ENCODE measurements at places on chromosomes 5 and 9.

- no peak for DNase-seq
These were observed 28.1 kb downstream of the DYNC2I2 start for GRCh38 chr9:128628471-128629048.

DNA sequence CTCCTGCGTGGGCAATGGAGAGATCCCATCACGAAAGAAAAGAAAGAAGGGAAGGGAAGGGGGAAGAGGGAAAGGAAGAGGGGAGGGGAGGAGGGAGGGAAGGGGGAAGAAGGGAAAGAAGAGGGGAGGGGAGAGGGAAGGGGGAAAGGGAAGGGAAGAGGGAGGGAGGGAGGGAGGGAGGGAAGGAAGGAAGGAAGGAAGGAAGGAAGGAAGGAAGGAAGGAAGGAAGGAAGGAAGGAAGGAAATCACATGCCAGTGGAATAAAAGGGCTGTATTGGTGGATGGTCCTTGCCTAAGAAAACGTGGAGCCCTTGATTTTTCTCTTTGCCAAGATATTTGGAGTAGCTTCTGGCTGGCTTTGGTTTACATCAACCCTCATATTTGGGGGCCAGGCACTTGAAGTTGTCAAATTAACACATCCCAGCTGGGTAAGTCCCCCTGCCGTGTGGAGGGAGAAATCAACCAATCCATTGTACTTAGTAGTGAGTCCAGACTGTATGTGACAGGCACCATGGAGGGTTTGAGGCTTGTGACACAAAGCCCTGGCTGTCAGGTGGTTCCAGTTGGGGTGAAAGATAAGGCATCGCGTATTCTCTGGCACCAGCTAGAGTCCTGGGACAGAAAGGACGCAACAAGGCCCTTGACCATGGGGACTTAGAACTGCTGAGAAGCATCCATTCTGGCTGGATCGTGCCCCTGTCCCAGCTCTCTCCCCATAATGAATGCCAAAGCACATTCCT, 23.7 kb downstream of the IDNK start:
- no peak for DNase-seq

- DNase-seq: no peak
These were observed 1.0 kb upstream of the FAM13B start for GRCh38 chr5:138033907-138034306.

DNA sequence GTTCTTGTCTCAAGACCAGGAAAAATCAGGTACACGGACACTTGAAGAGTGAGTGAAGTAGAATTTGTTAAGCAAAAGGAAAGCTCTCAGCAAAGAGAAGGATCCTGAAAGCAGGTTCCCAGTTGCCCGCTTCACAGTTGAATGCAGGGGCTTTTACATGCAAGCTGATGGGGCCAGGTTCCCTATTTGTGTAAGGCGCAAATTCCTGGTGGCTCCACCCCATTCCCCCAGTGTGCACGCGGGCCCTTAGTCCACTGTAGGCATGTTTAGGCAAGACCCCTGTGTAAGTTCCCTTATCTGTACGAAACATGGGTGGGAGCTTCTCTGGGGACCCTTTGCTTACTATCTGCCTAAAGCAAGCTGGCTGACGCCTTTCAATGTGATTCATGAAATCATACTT, 2.7 kb upstream of the AGTPBP1 start:
- no peak for DNase-seq

DNA sequence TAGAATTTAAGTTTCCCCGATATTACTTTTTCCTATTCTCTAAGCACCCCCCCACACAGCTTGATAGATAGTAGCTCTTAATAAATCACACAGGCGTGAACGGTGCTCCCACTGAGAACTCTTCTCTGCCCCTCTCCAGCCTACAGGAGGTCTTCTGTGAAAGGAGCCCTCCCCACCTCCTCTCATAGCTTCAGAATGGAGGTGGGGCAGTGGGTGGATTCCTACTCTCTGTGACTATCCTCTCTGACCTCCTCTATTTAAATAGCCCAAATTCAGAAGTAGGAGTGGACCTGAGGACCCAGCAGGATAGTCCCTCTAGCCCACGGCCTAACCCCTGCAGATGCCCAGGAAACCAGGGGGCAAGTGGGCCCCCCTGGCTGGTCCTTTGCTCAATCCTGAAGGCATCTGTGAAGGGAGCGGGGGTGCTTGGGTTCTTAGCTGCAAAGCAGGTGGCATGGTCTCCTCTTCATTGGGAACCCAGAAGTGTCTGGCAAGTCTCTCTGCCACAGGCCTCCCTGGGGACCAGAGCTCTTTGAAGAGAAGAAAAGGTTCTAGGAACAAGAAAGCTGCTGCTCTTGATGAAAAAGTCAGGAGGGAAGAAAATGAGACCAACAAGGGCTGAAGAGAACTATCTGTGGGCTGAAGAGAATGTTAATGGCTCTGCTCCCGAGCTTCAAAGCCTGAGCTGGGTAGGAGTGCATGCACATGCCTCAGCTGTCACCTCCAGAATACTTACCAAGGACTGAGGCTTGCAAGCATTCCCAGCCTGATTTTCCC, 21.1 kb upstream of the HSPA9 start:
- no peak for DNase-seq

GRCh38 chr5:34586117-34586885, 69.8 kb upstream of the RAI14 start:
- DNase-seq: no peak

DNA sequence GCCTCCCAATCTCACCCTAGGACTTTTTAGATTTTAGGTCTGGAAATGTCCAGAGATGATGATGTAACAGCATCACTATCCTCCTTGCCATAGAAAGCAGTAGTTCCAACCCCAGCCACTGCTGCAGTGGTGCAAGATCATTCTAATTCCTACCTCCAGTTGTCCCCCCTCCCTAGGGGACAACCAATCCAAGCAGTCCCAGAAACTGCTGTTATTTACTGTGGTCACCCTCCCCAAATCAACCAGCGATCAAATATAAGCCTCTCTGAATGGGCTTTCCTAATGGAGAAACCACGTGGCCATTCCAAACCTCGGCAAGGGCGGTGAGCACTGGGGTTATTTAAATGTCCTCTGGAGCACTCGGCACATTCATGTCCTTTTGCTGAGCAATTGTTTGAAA, 159.8 kb downstream of the SLF1 start:
- DNase-seq: no peak

DNA sequence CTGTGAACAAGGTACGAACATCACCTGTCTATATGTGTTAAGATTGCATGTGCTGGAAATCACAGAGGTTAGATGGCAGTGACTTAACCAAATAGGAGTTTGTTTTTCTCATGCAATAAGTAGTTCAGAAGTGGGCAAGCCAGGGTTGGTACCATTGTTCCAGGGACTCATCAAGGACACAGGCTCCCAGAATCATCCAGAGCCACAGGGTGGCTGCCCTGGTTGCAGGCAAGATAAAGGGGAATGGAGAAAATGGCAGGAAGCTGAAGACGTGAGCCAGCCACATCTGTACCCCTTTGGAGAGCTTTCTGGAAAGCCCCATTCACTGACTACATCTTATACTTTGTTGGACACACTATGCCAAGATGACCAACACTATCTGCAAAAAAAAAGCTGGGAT, 126.0 kb upstream of the IL12B start:
- DNase-seq: no peak

DNA sequence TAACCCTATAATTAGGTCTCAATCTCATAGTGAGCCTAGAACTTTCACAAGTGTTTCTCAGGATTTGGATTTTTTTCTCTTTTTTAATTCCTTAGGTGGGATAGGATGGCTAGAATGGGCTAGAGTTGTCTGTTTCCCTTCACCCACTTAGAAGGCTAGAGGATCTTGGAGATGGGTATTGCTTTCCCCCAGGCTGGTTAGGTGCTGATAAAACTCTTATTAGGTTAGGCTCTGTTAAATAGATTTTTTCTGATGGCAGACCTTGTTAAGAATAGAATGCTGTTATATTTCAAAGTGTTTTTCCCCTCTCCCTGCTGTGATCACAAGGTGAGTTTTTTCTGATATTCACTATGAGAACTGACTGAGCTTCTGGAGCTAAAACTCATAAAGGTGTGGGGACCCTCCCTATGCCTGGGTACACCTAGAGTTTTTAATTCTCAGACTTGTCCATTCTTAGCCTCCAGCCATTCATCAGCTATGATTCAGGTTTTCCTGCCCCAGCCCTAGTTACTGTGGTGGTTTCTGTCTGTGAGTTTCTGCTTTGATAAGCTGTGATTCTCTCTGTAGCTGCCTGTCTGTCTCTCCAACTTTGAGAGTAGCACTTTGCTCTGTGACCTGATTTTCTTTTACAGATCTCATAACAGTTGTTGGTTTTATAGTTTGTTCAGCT, 132.4 kb downstream of the HACD4 start:
- no peak for DNase-seq

DNA sequence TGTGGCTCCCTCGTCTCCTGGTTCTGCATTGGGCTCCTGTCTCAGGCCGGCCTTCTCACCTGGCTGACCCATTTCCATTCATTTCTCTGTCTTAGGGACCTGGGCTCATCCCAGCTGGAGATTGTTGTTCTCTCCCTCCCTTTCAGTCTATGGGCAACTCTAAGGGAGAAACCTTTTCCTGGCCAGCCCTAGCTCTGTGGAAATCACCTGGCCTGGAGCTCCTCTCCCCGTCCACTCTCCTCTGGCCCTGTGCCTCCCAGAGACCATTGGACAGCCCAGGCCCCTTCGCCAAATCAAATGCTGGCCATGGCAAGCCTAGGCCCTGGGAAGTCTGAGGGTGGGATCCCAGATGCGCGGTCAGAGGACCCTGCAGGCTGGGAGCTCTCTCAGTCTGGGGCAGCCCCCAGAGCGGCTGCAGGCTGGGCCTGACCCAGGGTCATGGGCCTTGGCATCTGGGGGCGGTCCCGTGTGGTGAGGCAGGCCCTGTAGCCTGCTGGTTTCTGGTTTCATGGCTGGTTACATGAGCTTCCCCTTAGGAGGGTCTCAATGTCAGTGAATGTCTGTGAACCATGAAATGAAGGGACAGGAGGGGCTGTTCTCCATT, 253.5 kb downstream of the AOPEP start:
- DNase-seq: no peak

DNA sequence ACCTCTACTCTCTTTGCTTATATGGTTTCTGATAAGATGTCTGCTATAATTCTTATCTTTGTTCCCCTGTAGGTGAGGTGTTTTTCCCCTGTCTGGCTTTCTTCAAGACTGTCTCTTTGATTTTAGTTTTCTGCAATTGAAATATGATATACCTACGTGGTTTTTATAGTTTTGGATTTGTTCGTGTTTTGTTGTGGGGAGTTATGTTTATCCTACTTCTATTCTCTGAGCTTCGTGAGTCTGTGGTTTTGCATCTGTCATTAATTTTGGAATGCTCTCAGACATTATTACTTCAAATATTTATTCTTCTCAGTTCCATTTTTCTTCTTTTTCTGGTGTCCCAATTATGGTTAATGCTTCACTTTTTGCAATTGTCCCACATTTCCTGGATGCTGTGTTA, 521.3 kb downstream of the KCTD16 start:
- no peak for DNase-seq

GRCh38 chr5:52945040-52945439, 44.1 kb upstream of the ITGA2 start:
- DNase-seq: no peak

DNA sequence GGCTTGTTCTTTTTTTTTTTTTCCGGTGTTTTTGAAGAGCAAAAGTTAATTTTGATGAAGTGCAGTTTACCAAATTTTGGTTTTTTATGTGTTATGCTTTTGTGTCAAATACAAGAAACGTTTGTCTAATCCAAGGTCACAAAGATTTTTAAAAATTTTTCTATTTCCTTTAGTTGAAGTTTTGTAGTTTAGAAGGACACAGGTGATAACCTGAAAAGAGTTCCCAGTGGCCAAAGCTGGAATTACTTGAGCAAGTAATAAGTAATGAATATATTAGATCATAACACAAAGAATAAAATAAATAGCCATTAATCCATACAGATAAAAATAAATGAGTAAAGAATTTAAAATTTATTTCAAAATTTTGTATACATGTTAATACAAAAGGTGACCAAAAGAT, 71.5 kb downstream of the FCHO2 start:
- no peak for DNase-seq

- DNase-seq: no peak
These were observed 74.5 kb downstream of the CDKN2A start for GRCh38 chr9:21919377-21920362.

DNA sequence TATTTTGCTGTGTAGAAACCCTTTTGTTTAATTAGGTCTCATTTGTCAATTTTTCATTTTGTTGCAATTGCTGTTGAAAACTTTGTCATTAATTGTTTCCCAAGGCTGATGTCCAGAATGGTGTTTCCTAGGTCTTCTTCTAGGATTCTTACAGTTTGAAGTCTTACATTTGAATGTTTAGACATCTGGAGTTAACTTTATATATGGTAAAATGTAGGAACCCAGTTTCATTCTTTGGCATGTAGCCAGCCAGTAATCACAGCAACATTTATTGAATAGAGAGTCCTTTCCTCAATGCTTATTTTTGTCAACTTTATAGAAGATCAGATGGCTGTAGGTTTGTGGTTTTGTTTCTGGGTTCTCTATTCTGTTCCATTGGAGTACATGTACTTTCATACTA, 1290.8 kb upstream of the CDH9 start:
- DNase-seq: no peak

DNA sequence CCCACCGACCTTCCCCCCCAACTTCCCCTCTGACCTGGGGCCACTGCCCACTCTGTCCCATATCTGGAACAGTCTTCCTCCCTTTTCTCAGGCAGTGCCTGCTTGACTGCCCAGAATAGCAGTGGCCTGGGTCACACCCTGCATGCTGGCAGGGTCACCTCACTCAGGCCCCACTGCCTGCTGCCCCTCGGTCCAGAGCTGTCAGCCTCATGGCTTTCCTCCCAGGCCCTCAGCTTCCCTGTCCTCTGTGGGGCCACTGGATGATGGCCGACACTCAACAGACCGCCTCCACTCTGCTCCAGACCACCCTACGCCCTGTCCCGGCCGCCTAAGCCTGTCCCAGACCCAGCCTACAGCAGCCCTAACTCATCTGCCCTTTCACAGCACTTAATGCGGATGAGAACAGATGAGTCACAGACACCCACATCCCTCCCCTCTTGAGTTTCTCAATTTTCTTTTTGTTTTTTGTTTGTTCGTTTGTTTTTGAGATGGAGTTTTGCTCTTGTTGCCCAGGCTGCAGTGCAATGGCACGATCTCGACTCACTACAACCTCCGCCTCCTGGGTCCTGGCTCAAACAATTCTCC, 5.9 kb downstream of the PNPLA7 start:
- no peak for DNase-seq

DNA sequence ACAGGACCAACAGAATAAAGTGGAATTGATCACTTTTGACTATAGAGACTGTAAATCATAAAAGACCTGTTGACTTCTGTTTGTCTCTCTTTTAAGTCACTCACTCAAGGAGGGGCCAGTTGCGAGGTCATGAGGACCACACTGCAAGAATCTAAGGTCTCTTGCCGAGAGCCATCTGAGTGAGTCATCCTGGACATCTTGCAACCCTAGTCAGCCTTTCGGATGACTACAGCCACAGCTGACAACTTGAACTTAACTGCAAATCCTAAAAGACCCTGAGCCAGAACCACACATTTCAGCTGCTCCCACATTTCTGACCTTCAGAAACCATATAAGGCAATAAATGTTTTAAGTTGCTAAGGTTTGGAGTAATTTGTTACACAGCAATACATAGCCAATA, 129.7 kb upstream of the RAD23B start:
- no peak for DNase-seq

GRCh38 chr9:114158482-114159130, 3.3 kb downstream of the COL27A1 start:
- DNase-seq: no peak

All from sciatic nerve (tissue), 2 donors.